A549 (cell line): ENCODE measurements at places on chromosomes 7 and 10.

DNA sequence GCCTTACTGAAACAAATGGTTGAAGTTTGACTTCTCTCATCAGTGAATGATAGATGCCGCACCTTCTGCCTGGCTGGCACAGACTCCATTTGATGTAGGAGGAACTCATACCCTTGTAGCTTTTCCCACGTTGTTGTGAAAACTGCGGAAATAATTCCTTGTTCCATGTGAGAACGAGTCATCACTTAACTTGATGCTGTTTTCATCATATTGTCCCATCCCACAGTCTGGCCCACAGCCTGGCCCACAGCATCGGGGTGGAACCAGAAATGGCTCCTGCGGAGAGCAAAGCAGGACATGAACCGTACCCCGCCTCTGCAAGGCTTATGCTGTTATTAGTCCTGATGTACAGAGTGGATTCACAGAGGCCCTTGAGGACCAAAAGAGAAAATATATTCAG is 587.0 kb downstream of the SDK1 start:
- no peak for DNase-seq

DNA sequence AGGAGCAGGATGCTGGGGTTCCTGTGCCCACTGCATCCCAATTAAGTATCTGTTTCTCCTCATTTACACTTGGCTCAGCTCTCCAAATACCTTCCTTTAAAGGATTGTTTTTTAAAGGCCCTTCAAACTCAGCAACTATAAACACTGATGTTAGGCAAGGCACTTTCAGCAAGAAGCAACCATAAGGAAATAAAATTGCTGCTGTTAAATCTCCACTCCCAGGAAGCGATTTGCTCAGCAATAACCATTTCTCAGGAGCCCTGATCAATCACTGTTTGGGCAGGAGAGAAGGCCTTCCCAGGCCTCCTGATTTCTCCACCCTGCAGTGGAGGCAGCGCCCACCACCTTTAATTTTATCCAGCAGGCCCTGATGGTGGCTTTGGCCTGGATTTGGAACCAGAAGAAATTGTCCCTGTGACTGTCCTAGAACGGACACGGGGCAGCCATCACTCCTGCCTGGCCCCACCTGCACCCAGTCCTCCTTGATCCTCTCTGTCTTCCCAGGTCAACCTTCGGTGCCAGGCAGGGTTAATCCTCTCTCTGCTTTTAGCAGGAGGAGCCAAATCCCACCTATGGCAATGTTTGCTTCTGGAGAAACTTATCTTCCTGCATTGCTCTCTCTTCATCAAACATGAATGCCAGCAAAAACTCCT is 199.8 kb downstream of the PLXNA4 start:
- no peak for DNase-seq

- no peak for DNase-seq
Measured at GRCh38 chr7:95424716-95425115, 10.1 kb downstream of the PON2 start.

- DNase-seq, result no peak
Measured at GRCh38 chr10:119350502-119351097, 143.2 kb downstream of the GRK5 start.

- no peak for DNase-seq
Measured at GRCh38 chr10:132353456-132354355, 21.7 kb downstream of the LRRC27 start.

DNA sequence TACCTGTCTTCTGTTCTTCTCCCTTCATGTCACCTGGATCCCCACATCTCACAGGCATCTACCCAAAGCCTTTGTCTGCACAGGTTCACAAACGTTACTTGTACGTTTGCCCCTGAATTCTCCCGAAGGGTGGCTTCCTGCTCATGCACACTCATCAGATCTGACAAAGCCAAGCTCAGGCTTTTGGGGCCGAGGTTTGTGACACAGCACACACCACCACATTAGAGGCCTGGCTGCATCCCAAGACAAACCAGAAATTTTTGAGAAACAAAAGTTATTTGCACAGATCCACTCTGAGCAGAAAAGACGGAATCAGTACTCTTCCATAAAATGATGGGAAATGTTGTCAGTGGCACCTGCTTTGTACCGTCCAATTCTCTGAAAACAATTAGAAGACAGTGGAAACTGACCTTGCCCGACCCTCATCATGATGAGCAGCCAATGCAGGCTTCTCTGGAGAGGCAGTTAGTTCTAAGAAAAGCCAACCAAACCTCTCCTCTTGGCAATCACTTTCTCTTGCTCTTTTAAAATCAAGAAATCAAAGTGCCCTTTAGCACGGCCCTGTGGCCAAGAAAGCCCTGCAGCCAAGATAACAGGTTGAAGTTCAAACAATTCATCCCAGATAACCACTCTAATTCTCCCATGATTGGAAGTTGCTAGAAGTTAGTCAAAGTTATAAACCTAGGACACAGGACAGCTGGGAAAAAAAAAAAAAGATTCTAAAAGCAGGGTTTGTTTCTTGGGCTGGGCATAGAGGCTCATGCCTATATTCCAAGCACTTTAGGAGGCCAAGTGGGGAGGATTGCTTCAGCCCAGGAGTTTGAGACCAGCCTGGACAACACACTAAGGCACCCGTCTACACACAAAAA is 13.6 kb upstream of the SVIL start:
- DNase-seq, result no peak

- no peak for DNase-seq
Measured at GRCh38 chr7:16004702-16005101, 318.2 kb upstream of the MEOX2 start.
